CD8-positive, alpha-beta memory T cell (primary cell): ENCODE measurements at places on chromosomes 7 and 10.

GRCh38 chr10:61682323-61682722, 19.6 kb downstream of the CABCOCO1 start:
- no peak for DNase-seq

DNA sequence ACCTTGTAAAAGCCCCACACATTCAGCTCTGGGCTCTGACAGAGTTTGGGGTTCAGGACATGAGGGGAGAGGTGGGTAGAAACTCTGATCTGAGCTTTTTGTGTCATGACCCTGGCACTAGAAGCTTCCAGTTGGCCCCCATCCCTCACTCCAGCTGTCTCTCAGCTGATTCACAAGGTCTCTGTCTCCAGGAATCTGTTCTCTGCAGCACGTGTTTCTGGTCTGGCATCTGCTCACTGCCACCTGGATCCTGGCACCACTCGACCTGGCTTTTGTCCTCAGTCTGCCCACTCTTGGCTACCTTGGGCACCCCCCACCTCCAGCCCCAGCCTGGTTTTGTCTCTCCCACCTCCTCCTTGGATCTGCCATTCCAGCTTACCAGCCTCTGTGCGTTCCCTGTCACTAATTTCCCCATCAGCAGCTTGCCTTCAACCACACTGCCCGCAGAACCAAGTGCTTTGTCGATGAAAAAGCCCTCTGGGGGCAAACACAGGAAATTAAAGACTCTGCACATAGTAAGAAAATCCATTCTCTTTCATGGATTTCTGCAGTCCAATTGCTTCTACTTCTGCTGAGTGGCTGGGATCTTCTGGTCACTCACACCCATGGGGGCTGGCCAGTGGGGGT, 18.3 kb upstream of the ADCYAP1R1 start:
- DNase-seq = no peak

DNA sequence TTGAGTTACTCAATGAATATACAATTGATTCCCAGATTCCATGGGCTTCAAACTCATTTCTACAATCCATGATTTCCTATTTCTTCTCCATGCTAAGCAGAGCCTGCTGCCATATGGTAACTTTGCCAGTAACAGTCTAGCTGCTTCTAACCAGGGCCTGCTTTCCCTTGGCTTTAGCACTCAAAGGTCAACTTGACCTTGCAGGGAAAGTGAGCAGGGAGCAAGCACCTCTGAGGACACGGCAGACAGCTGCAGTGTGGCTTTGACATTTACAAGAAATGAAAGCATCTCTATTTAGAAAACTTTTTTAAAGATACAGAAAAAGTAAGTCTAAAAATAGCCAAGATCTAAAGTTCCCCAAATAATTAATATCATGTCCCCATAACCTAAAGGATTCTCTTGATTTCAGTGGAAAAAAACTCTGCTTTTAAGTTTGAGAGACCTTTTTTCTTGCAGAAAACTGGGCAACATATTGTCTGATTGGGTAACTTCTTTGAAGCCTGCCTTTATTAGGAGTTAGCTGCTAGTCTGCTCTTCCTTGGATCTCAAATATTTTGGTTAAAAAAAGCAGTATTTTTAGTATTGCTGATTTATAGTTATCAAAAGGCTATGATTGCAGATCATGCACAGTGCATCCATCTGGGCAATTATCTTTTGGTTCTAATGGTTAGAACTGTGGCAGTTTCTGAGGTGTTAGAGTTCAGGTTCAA, 257.9 kb downstream of the AHR start:
- DNase-seq = no peak

DNA sequence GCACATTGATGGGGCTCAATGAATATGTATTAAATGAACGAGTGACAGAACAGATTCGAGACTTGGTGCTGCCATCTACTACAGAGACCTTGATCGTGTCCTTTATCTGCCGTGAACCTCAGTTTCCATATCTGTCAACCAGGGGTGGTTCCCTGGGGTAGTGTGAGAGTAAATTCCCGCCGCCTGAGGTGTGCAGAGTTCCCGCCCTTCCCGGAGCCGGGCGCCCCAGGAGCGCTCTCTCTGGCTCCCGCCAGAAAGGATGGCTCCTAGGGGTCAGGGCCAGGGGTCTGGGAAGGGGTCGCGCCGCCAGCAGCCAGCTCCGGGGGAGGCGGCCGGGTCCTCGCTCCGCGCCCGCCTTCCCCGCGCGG, 333 bp upstream of the PLCE1 start:
- no peak for DNase-seq

GRCh38 chr10:89240519-89240918, 11.1 kb downstream of the LIPA start:
- DNase-seq = no peak

DNA sequence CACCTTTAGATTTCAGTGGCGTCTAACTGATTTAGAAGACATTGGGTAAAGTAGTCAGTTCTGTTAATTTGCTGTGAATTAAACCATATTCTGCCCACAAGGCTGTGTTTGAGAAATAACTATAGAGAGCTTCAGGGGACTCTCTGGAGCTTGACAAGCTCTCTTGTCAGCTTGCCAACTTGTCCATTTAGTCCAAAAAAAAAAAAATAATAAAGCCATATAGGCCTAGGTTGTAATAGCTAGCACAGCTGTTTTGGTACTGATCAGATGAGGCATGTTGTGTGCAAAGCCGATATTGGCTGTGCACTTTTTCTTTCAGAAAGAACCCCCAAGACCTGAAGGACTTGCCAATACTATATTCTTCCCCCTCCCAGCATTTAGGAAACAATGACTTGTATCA, 20.2 kb upstream of the ZNF282 start:
- DNase-seq = no peak
